Activated naive CD4-positive, alpha-beta T cell treated with anti-CD3 and anti-CD28 coated beads, Interleukin-2, amount 10 ng/mL, durations not matched to agents 7 days and 5 days (primary cell): ENCODE measurements at places on chromosomes 2 and 18.
A peak's percentile ranks its signal among the peaks of the same experiment; 100 is the strongest.

DNA sequence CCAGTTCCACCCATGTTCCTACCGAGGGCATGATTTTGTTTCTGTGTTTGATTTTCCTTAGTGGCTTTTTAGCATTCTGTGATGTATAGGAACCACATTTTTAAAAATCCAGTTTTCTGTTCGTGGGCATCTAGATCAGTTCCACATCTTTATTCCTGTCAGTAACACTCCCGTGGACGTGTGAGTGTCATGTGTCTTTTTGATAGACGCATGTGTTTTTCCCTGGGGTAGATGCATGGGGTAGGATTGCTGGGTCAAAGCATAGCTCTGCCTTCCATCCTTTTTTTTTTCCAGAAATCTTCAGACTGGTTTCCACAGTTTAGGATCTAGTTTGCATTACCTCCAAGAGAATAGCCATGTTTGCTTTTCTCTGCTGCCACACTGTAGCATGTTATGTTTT, 38.7 kb downstream of the CCDC74A start:
- DNase-seq, result no peak

- no peak for DNase-seq
These were observed 17.9 kb downstream of the CDH2 start for GRCh38 chr18:28159055-28159454.

DNA sequence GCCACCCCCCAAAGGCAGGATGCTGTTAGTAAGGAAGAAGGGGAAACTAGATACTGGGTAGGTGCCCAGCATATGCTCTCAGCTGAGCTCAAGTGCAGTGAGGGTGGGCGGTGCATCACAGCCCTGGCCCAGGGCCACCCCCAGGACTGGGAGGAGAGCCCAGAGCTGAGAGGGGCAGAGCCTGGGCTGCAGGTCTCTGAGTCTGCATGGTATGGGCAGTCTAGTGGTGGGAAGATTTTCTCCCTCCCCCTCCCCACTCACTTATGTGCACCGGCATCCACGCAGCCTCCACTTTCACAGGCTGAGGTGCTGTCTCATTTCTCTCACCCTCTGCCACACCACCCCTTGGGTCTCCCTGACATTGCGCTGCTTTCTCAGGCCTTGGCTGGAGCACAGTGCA, 48.5 kb upstream of the CAB39 start:
- no peak for DNase-seq

GRCh38 chr2:69724540-69725159, 17.3 kb upstream of the ANXA4 start:
- DNase-seq, result peak; percentile 90

- DNase-seq, result no peak
These were observed 50.0 kb upstream of the PAPOLG start for GRCh38 chr2:60706021-60706420.

DNA sequence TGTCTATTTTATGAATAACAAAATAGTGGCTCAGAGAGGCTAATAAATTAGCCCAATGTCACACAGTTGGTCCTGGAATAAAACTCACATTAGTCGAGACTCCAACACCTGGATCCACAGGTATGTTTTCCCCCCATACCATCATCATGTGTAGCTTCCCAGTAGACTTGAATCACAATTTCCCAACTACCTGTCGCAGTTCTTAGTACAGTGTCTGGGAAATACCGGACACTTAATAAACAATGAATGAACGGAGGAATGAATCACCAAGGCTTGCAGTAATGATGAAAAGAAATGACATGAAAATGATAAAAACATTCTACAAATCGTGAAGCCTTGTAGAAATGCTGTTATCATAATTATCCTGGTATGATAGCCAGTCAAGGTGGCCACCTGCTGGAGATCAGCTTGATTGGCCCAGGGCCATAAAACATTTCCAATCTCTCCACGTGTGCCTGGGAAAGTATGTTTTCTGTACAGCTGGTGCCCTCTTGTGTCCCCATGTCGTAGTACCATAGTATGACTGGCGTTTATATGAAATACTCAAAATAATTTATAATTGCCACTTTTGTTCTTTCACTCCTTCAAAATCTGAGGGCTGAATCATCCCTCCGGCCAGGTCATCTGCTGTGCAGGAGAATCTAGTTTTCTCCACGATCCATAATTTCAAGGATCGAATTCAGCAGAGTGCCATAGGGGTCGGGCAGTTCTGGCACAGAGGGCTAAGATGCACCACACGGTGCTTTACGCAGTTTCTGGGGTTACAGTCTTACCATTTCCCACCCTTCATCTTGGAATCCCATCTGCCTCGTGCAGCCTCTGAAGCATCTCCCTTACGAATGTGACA, 95.4 kb downstream of the LAMA1 start:
- no peak for DNase-seq

DNA sequence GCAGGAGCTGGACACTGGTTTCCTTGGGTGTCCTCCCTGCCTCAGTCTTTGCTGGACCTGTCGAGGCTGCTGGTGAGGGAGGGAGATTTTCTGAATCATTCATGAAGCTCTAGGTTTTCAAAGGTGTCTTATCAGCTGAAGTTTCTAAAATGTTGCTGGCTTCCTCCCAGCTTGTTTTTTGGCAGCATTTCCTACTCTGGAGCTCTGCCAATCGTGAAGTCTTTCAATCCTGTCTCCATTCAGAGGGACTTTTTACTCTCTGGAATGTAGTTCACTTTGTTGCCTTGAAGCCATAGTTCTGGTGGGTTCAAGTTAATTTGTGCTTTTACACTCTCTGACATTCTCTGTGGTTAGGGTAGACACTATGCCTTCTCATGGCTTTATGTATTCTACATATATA, 23.9 kb downstream of the SNTG2 start:
- no peak for DNase-seq

GRCh38 chr2:86297382-86298147, 39.9 kb downstream of the REEP1 start:
- peak; percentile 30 for DNase-seq

GRCh38 chr2:118808429-118808809, 39.0 kb downstream of the EN1 start:
- DNase-seq, result no peak

- DNase-seq, result no peak
These were observed 109.2 kb upstream of the RAB12 start for GRCh38 chr18:8499810-8500675.

DNA sequence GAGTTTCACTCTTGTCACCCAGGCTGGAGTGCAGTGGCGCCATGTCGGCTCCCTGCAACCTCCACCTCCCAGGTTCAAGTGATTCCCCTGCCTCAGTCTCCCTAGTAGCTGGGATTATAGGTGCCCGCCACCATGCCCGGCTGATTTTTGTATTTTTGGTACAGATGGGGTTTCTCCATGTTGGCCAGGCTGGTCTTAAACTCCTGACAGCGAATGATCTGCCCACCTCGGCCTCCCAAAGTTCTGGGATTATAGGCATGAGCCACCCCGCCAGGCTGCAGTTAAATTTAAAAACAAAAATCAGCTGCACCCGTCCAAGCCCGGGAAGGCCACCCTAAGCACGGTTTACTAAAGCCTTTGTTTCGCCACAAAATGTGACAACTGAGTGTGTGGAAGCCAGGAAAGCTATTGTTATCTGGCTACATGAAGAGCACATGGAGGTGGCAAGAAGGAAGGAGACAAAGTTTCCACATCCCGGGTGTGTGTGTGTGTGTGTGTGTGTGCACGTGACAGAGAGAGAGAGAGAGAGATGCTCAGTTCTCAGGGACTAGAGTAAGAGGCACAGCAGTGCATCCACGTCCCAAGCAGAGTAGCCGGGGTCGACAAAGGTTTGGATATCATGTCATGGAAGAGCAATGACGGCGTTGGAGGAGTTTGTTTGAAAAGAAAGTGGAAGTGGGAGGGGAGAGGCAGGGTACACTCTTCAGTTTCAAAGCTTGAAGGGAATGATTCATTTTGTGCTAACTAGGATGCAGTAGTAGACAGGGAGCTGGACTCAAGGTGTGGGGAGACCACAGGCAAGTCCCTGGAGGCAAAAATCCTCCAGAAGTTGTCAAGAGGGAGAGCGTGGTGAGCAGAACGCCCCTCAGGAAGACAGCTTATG, 20.1 kb downstream of the INPP5D start:
- DNase-seq, result peak; percentile 51

- DNase-seq, result peak; percentile 24
These were observed 2.0 kb downstream of the XPO1 start for GRCh38 chr2:61536180-61536571.

- no peak for DNase-seq
These were observed 33.2 kb downstream of the KCNS3 start for GRCh38 chr2:17911491-17912260.

DNA sequence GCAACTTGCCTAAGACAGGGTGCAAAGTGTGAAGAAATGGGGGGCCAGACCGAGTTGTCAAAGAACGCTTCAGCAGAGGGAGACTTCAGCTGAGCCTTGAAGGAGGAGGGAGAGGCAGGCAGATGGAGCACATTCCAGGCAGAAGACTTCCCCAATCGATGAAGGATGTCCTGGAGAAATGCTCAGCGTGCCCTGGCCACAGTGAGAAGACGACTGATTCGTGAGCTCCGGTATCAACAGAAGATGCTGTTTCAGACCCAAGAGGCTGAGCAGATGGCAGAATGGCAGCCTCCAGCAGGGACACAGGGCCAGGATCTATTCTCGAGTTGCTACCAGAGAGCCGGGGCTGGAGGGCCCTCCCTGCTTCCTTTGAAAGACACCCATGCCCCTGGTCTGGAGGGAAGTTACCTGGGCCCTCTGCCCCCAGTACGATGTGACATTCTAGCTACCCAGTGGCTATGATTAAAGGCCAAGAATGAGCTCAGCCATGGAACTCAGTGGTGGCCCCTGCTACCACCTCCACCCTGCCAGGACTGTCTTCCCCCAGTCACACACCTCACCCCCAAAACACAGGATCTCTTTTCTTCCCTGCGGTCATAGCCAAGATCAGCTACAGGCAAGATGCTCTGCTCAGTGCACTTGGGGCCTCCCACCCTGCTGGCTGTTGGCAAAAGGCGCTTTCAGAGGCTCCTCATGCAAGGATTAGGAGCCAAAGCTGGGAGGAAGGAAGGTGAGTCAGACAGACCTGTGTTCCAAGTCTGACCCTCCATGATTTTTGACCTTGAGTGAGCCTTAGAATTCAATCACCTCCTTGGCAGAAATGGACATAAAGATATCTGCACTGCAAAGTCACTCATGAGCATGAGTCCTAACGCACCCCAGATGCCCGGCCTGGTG, 84.3 kb downstream of the TFCP2L1 start:
- DNase-seq, result no peak

DNA sequence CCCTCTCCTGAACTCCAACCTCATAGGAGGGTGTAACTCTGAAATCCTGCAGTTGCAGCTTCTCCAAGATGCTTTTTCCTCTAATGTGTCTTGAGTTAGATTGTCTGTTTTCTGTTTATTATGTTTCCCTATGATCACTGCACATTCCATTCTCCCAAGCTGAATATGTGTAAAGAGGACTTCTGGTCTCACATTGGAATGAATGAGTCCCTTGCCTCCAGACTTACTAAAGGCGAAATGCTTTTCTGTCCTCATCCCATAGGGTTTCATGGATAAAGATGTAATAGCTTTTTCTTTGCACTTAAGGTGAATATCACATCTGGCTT, 35.5 kb upstream of the CYP27A1 start:
- DNase-seq, result no peak

DNA sequence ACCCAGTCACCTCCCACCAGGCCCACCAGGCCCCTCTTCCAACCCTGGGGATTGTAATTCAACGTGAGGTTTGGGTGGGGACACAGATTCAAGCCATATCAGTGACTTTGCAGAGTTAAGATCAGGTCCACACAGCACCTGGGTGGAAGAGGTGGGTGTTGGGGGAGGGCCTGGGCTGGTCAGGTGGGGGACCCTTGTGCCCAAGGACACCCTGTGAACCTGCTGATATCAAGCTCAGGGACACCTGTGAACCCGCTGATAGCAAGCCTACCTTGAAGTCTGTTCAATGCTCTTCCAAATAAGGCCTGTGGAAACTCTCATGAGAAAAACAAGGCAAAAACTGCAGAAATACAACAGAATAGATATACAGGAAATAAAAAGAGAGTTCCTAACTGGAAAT, 19.9 kb upstream of the TPO start:
- no peak for DNase-seq

GRCh38 chr2:2226326-2226725, 104.7 kb downstream of the MYT1L start:
- DNase-seq, result no peak
